ENCODE measurements at places on chromosomes 12 and 14.

GRCh38 chr12:15584366-15585041 is 204.7 kb downstream of the EPS8 start:
- DNase-seq = no peak

DNA sequence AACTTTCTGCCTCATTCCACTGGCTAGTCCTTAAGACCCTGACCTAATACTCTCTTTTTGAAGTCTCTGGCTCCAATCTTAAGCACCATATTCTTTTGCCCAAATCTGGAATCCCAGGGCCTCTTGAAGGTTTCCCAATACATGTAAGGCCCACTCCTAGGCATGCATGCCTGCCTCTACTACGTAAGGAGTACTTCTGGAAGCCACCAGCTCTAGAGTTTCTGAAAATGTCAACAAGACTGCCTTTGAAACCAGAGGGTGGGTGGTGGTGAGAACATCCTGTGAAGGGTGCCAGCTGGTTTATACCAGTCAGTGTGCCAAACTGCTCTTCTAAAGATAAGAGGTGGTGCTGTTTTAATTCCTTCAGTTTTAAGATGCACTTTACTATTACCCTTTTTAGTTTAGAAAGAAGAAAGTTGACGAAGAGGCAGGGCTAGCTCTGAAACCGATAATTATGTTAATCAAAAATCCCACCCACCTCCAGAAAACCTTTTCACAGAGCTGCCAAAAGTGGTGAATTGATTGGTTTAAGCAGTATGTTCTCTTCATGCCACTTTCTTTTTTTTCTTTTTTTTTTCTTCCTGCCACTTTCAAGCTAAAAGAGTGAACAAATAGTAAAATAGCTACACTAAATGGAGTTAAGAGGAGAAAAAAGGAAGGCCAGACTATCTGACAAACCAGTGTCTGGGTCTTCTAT is 8.7 kb upstream of the WDR89 start:
- no peak for DNase-seq

GRCh38 chr14:63383776-63384367 is 65.1 kb upstream of the GPHB5 start:
- no peak for DNase-seq

DNA sequence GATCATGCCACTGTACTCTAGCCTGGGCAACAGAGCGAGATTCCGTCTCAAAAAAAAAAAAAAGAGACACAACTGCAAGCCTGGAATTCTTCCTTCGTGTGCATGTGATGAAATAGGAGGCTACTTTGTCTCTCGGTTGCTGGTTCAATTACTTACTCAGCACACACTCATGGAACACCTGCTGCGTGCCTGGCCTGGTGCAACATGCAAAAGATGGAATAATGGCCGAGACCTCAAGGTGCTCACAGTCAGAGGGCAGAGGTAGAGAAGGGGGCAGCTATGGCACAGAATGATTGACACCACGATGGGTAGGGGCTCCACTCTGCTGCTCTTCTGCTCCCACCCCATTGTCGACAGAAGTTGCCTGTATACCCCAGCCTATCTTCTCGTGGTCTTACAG is 112.3 kb downstream of the SLC15A4 start:
- DNase-seq = no peak

DNA sequence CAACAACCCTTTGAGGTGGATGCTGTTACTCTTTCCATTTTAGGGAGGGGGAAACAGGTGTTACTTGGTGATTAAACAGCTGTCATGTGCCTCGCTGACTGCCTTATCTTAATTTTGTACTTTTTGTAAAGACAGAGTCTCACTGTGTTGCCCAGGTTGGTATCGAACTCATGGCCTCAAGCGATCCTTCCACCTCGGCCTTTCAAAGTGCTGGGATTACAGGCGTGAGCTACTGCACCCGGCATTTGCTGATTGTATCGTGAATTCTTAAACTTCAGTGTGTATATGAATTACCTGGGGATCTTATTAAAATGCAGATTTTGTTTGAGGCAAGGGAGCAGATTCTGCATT is 659 bp downstream of the PSMD9 start:
- DNase-seq = no peak

DNA sequence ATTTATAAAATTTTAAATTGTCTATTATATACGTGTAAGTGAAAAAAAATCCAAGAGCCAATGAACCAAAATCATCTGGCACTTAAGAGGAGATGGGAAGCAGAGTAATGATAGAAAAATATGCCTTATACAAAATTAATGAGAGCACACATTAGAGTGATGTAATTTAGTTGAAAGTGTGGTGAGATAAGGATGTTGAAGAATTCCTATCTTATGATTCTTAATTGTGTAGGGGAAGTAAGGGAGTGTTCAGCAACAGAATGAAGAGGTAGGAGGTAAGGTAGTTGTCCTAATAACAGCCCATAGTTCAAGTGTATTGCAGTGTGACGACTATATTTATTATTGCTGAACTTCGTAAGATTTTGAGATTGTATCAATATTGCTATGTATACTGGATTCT is 843.4 kb upstream of the FLRT2 start:
- DNase-seq = no peak

- no peak for DNase-seq
Measured at GRCh38 chr14:73142216-73142615, 5.9 kb downstream of the PSEN1 start.

DNA sequence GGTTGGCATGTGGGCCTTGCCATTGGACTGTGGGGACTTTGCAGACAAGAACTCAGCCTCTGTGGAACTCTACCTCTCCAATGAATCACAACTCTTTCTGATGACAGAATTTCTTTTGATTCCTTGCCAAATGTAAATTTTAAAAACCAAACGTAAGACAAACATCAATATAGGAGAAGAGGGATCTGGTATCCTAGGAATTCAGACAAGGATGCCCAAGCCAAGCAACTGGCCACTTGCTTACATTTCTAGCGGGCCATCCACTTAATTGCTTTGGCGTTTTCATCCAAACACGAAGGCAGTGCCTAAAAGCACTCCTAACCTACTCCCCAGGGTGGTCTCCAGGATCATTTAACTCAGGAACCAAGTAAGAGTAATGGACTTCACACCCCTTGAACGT is 23.4 kb upstream of the RAB35 start:
- DNase-seq = no peak

GRCh38 chr12:112664569-112664968 is 127.0 kb upstream of the RPH3A start:
- DNase-seq = no peak

DNA sequence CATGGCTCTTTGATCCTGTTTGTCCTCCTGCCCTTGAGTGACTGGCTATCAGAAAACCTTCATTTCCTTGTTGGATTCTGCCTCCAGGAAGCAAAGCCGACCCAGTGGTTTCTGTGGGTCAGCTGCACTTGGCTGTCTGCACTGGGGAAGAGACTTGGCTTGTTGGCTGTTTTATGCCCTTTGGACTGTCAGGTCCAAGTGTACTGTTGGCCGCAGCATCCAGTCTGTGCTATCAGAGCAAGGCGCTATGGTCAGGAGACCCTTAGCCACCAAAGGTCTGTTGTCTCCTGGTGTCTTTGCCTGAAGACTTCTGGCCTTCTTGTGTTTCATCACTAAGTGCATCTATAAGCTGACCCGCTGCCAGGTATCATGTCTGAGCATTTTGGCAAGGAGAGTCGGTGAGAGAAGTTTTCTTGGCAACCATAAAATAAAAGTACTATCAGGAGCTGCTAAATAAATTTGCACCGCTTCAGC is 177.4 kb upstream of the HIF1A start:
- no peak for DNase-seq

GRCh38 chr12:96136161-96136560 is 58.0 kb upstream of the ELK3 start:
- no peak for DNase-seq

GRCh38 chr12:13937735-13938134 is 43.7 kb downstream of the GRIN2B start:
- no peak for DNase-seq

GRCh38 chr12:96719660-96720362 is 187.2 kb upstream of the NEDD1 start:
- DNase-seq = no peak

DNA sequence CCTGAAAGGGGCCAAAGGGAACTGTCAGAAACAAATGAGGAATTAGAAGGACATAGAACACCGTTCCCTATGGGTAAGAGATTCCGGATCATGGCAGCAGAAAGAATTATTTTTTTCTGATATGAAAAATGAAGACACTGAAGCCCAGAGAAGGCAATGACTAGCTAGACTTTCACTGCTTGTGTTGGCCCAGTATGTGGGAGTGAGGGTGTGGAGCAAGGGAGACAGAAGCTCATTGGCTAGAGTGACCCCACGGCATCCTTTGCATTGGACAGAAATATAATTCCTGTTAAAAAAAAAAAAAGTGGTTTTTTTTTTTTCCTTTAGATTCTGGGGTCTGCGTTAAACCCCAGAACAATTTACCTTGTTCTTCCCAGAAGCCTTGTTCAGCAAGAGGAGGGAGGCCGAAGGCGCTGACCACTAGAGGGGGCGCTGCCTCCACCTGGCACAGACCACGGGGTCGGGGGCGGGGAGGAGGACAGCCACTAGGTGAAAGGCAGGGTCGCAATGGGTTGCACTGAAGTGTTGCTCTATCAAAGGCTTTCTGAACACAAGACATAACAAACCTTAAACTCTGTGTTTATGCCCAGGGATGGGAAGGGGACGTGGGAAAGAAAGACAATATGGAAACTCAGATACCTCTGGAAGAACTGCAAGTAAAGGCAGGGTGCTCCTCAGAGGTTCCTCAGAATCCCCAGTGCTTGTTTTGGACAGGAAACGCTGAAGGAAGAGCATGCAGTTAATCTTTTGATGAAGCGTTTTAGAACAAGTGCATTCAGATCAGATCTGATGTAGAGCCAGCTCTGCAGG is 156.8 kb downstream of the KCNA5 start:
- DNase-seq = no peak

DNA sequence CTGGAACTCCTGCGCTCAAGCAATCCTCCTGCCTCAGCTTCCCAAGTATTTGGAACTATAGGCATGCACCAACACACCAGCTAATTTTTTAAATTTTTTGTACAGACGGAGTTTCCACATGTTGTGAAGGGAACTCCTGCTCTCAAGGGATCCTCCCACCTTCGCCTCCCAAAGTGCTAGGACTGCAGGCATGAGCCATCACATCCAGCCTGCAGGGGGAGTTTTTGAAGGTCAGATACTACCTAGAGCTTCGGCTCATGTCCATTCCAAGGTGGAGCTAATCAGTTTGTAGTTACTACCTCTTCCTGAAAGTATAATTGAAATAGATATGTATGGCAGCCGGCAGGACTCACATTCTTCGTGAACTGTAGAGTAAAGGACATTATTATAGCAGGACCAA is 3.7 kb upstream of the TAS2R19 start:
- no peak for DNase-seq

GRCh38 chr12:120917748-120918147 is 13.6 kb upstream of the SPPL3 start:
- DNase-seq = no peak

DNA sequence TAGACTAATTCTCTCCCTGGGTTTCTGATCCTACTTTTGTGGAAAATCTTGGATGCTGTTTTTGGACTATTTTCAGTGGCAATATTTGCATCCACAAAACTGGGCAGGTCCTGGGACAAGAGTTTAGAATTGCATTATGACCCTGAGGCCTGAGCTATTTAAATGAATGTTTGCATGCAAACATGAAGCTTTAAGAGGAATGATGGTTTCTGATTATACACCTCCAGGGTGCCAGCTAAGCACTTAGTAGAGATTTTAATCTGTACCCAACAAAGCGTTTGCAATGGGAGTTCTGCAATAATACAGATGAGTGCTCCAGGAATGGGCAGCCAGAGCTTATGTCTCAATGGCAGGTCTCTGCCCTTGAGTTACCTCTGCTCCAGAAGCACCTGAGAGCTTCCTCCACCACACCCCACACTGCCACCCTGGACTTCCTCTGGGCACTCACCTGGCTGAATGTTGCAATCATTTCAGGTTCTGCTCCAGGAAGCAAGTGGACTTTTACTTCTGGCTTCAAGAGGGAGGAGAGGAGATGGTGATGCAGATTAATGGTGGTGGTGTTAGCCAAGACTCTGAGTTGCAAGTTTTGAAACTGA is 6.0 kb upstream of the SPTLC2 start:
- DNase-seq = no peak

DNA sequence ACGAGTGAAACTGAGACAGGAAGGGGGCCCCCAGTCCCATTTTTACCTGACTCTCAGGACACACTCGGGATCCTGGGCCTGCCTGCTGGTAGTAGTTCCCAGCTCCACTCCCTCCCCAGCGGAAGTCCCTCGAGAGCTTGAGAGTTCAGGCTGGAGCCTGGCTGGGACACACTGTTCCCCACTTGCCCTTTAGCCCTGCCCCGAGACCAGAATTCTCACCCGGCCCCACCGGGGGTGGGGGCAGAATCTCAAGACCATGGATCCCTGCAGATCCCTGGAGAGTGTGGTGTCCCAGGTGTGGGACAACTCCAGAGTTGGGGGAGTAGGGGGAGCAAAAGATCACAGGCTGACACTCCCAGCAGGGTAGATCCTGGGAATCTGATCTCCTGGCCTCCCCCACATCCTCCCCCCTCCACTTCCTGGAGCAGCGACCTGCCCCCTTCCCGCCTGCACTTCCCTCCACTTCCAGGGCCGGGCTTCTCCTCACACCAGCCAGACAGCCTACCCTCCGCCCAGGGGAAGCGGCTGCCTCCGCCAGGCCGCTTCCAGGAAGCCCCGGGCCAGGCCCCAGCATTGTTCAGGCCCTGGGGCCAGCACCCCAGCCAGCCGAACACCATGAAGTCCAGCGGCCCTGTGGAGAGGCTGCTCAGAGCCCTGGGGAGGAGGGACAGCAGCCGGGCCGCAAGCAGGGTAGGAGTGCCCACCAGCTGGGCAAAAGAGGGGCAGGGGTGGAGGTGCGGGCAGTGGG is at the start of gene TNS2:
Gene TNS2 (plus strand): TSS at position 495 of the 748 bp plus-strand sequence. CDS start 121 bp downstream, at position 616.
- no peak for DNase-seq

DNA sequence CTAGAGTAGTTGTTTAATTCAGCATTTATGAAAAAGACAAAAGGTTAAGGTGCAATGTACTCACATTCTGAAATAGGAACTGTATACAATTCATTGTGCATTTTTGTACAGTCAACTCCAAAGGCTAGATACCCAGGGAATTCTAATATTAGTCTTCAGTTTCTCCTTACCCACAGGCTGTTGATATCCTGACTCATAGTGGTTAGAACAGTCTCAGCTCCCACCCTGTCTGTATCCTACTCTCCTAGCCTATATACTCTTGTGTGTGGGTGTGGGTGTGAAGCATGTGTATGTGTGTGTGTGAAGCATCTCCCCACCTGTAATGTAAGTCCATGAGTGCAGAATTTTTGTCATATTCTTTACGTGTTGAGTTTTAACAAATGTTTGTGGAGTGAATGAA is 229.5 kb downstream of the NAV3 start:
- DNase-seq = no peak

Data from stimulated activated CD8-positive, alpha-beta memory T cell treated with anti-CD3 and anti-CD28 coated beads, Interleukin-4, amount 100 ng/mL, for 1 hour (primary cell).